Stimulated activated CD4-positive, alpha-beta T cell treated with anti-CD3 and anti-CD28 coated beads, Interleukin-1b, Interleukin-23, amount 100 ng/mL, for 48 hours (primary cell): ENCODE measurements at places on chromosomes 6 and 20.
A peak's percentile ranks its signal among the peaks of the same experiment; 100 is the strongest.

DNA sequence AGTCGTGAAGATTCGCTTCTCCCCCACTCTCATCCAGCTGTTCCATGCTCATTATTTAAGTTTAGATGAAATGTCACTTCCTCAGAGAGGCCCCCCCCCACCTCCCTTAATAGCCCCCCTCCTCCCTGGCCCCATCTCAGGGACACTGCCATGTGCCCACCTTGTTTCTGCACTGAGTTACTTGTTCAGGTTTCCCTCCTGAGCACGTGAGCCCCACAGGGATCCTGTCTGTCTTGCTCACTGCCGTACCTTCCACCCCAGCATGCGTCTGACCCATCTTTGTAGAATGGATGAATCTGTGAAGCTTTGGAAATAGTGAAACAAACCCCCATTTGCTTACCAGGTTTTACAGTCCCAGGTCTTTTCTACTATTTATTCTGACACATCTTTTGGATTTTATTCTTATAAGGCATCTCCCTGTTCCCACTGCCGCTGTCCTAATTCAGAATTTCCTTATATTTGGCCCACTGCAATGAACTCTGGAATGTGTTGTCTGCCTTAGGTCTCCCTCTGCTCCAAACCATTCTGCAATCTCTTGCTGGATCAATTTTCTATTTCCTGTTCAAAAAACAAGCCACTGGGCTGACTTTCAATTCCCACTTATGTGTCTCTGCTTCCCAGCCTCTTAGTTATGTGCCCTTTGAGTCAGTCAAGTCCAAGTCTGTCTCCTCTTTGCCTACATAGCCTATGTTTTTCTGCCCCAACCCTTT lies 136.5 kb upstream of the ECI2 start:
- no peak for DNase-seq

DNA sequence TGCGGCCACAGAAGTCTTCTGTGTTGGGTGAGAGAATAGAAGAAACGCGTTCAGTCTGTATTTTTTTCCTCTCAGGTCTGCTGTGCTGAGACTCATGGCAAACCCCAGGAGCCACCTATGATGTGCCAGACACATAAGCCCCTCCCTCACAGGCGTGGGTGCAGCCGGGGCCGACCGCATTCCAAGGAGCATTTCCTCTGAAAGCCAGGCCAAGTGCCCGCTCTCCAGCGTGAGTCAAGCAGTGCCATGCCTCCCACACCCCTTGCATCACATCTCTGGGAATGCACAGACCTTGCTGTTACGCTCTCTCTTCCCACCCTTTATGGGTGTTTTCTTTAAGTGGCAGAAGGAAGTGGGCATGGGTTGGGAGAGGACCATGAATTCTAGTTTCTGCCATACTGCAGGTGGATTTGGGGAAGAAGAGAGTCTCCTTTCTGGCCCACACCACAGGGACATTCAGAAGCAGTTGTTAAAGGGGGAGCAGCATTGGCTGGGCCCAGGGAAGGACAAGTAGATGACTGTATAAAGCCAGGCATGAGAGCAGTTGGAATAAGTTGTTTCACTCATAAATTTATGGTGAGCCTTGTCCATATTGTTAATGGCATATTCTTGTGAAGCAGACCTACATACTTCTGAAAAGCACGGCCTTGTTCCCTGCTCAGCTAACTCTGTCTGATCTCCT lies 37.1 kb upstream of the TFAP2A start:
- DNase-seq, result no peak

DNA sequence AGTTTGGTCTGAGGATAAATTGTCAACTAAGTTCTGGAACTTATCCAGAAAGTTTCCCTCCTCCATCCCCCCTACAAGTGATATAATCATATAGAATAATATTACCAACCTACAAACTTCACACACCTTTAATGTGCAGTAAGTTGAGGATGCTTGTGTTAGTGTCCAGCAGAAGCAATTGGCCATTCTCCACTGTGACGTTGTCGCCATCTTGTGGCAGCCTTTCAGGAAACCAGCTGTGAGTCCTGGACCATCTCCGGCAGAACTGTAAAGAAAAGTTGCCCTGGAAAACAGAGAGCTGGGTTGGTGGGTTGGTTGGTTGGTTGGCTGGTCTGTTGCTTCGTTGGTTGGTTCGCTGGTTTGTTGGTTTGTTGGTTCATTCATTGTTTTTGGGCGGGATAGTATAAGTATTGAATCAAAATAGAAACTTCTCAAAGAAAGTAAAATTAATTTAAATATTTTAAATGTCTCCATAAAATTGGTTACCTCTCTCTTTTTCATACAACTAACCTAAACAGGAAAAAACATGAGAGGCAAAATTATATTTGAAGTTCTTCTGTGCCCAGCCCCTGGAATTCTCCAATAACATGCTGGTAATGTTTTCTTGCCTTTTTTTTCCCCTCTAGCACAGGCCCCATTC lies 127.5 kb downstream of the PKHD1 start:
- DNase-seq, result peak; percentile 49

DNA sequence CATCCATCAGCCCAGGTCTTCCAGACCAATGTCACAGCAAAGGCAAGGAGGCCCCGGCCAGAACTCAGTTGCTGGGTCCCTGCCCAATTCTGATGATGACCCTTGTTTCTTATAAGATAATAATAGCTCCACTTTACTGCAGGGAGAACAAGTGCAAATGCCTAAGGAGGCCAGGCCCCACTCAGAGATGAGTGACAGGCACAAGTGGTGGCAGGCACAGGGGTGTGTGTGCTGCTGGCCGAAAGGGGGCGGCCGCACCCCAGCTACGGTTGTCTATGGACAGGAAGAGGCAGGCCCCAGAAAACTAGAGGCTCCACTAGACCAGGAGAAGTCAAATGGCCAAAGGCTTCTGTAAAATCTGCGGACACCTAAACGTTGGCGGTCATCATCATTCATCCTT lies 28.6 kb downstream of the GNAS-AS1 start:
- no peak for DNase-seq

GRCh38 chr6:26026833-26027490 lies 60.3 kb upstream of the HFE start:
- peak; percentile 95 for DNase-seq

GRCh38 chr6:157137501-157137900 lies 185.8 kb downstream of the TMEM242 start:
- no peak for DNase-seq

- no peak for DNase-seq
These were observed 20.2 kb upstream of the DLGAP4 start for GRCh38 chr20:36285746-36286447.

GRCh38 chr6:162150295-162150694 lies 577.3 kb downstream of the PRKN start:
- DNase-seq, result no peak
